NCI-H2081 (cell line): ENCODE measurements at places on chromosomes 6 and 20.

DNA sequence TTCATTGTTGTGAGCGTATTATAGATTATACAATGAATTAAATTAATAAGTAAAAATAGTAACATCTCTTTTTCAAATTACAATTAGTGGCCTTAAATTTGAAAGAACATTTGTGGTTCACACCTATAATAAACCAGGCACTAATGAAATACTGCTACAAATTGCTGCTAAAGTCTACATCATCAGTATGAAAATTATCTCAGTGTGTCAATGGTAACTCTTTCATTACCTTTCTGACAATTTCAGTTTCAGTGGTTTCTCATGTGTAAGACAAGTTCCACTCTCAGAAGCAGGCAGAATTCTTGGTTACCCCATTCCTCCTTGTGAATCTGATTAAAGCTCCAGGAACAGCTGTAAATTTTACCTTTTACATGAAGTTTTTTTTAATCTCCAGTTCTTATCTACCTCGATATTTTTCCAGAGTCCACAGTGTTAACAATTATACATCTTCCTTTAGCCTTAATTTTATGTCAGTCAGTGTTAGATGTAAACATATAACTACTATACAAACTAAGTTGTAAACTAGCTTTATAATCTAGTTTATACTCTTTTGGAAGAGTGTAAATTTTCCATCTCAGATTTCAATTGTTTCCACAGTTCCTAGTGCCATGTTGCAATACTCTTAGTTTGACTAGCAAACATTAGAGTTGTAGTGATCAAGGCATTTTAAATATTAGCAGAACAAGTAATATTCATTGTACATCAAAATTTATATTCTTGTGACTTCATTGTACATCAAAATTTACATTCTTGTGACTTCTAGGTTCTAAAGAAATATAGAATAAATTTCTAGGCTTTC is 1038.4 kb downstream of the EPHA7 start:
- no peak for DNase-seq

DNA sequence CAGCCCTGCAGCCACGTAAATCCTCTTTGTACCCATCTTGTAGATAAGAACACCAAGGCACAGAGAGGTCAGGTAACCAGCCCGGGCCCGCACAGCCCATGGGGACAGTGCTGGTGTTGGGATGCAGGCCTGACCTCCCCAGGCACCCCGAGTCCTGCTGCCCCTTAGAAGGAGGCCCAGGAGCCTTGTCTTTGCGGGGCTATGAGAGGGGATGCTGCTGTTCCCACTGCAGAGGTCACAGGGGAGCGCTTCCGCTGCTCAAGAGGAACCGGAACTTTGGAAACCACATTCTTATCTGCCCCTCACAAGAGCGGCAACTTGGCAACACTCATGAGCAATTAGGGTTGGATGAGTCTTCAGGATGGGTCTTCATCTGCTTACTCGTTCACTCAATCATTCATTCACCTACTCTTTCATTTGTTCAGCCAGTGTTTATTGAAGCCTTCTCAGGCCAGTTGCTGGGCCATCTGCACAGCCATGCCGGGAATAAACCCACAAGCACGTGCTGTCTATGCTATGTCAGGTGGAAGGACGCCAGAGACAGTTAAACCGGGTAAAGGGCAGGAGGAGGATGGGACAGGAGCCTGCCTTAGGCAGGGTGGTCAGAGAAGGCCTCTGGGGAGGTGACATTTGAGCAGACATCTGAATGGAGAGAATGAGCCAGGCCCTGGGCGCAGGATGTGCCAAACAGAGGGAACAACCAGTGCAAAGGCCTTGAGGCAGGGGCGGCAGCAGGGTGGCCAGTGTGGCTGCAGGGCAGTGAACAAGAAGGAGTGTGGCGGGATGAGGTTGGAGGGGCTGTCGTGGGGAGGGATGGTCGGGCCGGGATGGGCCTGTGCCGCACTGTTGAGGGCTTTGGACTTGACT is 60.8 kb downstream of the RBM38 start:
- DNase-seq, result no peak

DNA sequence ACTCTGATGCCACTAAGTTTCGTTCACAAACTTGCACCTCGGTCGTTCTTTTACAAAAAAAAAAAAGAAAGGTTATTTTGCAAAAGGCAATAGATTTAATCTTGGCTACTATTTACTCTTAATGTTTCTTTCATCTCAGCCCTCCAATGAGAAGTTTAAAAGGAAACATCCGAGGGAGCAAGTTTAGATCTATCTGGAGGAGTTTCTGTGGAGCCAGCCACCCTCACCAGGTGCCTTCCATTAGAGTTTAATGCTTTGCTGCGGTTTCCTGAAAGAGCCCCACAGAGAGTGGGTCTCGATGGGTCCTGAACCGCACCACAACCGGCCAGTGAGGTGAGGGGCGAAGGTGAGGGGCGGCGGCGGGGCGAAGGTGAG is 632 bp downstream of the PRKN start:
- DNase-seq, result no peak

DNA sequence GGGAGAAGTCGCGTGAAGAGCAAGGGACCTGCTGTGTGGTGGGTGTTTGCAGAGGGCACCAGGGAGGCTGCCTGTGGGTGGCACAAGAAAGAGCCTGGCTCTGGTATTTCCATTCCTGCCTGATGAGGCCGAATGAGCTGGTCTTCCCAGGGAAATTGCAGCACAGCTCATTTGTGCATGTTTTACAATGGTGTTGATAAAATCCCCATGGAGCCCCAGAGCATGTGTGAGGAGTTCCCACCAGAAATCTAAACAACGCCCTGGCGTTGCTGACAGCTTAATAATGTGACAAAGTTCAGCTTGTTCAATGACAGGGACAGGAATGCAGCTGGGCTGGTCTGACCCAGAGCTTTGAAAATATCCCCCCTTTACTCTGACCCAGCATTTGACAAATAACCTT is 135.5 kb downstream of the CLIC5 start:
- DNase-seq, result no peak

DNA sequence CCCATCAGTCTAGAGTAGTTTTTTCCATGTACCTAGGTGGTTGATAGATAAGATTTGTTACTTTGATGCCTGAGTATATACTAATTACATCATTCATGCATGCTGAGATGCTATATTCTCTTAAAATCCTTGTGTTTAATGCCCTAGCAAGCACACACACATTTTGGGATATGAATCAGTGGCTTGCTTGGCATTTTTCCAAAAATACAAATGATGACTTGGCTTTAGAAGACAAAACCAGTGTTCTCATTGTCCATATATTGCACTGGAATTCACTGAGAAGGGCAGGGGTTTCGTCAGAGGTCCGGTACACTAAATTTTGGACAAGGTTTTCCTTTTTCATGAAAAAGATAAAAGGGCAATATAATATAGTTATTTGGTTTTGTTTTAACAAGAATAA is 24.9 kb downstream of the GTPBP2 start:
- no peak for DNase-seq

DNA sequence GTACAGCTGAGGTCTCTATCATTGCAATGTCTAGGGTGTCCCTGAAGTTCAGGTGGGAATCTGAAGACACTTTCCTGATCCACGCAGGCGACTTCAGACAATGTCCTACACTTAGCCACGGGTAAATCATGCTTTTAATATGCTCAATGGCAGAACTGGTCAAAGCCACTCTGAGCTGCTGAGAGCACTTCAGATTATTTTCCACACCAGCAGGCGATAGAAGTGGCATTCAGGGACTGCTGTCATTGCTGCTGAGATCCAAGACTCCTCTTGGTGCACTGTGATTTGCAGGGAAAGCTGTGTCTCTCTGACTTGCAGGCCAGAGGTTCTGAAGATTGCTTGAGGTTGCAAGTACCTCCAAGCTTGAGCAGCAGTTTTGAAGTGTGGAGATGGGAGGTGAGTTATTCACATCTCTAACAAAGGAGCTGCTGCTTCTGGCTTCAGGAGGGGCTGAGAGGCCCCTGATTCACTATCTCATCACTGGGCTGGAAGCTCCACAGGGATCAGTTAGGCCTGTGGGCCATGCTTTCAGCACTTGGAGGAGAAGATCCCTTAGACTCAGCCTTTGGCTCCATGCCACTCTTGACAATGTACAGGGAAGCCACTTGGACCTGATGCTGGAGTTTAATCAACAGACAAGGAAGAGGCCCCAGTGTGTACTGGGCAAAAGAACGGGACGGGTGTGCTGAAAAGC is 2.9 kb upstream of the SSTR4 start:
- no peak for DNase-seq

DNA sequence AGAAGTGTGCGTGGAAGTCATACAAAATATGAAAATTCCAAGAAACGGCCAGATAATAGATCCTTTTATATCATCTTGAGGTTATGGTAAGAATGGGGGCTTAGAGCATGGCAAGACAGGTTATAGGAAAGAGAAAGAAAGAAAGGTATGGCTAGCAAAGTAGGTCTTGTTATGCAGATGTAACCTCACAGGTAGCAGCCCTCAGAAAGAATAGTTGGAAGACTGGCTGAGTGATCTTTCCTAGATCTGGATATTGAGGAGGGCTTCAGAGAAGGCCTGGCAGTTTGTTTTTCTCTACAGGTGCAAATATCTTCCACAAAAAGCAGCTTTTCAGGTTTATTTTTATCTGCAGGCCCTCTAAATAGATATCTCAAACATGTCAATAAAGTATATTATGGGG is 679.5 kb downstream of the KHDRBS2 start:
- no peak for DNase-seq
